ENCODE measurements at places on chromosomes 1 and 21. TPM values are rescaled to one million over a fixed set of nuclear protein-coding genes. Genes with fewer than 3 reads are reported as not detected.

FABP3 gene
- total RNA-seq, result 4.8 TPM

SPRR1A gene
- not detected for total RNA-seq

VWA5B1 gene
- total RNA-seq, result 1.5 TPM

AIM2 gene
- 1.1 TPM for total RNA-seq

RAB25 gene
- total RNA-seq, result 231 TPM

ITGB2 gene
- total RNA-seq, result 6.8 TPM

GNAT2 gene
- total RNA-seq, result not detected

GRCh38 chr1:62682531-62682930 is 5.7 kb downstream of the DOCK7 start:
- DNase-seq, result no peak

- DNase-seq, result no peak
Observed at GRCh38 chr1:96651517-96651916, 70.1 kb upstream of the PTBP2 start.

DNA sequence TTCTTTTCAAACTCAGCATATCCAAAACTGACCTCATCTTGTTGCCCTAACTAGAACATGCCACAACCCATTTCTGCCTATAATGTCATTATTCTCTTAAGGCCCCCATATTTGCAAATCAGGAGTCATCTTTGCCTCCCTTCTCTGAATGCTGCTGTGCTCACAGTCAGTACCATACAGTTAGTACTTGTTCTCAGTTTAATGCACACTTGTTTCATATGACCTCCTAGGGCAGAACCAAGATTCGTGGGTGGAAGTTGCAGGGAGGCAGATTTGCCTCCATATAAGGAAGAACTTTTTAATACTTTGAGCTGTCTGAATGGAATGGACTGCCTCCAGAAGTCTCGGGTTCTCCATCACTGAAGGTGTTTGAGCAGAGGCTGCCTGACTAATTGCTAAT is 9.2 kb downstream of the CAP1 start:
- no peak for DNase-seq

DNA sequence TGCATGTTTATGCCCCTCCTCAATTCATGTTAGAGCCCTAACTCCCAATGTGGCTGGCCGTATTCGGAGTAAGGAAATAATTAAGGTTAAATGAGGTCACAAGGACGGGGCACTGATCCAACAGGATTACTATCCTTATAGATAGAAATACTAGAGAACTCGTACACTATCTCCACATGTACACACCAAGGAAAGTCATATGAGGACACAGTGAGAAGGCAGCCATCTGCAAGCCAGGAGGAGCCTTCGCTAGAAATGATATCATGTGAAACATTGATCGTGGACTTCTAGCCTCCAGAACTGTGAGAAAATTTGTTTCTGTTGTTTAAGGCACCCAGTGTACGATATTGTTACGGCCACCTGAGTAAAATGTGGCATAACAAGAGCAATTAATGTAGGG is 79.7 kb downstream of the FAF1 start:
- DNase-seq, result no peak

- DNase-seq, result no peak
Observed at GRCh38 chr1:218866507-218866906, 307.2 kb upstream of the LYPLAL1 start.

DNA sequence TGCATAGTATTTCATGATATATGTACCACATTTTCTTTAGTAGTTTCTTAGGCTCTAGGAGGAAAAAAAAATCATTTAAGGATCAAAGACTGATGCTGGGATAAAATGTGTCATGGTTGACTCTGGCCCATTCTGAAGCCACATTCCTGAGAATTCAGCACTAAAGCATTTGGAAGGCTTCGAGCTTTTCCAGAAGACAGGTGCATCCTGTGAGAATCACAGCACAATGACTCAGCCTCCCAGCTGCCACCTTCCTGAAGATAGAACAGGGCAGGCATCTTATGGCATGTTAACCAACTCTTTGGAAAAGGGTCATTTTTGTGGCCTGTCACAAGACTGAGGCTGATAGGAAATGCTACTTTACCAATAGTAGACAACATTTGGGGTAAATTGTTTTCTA is 359.9 kb downstream of the PCP4 start:
- no peak for DNase-seq

- DNase-seq, result no peak
Observed at GRCh38 chr1:183685112-183685713, 32.1 kb upstream of the APOBEC4 start.

DNA sequence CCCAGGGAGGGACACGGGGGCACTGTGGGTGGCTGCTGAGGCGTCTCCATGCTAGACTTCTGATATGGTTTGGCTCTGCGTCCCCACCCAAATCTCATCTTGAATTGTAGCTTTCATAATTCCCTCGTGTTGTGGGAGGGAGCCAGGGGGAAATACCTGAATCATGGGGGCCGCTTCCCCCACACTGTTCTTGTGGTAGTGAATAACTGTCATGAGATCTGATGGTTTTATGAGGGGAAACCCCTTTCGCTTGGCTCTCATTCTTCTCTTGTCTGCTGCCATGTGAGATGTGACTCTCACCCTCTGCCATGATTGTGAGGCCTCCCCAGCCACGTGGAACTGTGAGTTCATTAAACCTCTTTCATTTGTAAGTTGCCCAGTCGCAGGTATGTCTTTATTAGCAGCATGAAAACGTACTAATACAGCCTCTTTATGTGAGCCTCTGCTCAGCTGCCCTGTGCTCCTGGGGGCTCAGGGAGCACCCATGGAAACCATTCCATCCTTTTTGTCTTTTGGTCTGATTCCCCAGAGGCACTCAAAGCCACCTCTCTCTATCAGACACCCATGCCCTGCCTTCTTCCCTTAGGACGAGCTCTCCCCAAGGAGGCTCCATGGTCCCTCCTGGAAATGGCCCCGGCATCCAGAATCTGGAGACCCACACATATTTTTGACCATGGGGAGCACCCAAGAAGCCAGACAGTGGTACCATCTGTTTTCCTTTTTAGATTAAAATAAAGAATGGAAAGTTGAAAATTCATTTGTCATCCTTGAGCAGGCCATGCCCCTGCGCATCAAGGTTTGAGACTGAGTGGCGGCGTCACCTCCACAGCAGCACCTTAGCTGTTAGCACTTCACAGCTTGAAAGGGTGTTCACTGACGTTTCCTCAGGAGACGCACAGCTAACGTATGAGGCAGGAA is 65.9 kb upstream of the FAM20B start:
- no peak for DNase-seq

DNA sequence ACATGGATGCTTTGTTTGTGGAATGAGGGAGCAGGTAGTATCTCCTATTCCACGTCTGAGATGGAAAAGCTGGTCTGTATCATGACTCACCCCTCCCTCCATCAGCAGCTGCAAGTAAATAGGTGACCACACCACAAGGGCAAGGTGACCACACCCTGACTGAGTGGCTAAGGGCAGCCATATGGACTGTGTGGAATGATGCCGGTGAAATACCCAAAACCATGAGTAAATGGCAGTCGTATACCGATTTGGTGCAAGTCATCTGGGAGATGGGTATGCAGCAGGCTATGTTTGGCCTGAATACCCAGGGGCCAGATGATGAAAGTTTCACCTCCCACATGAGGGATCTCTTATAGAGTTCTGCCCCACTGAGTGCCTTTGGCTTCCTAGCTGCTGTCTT is 15.8 kb upstream of the UBE2U start:
- DNase-seq, result no peak

GRCh38 chr1:160131803-160132565 is 16.4 kb downstream of the ATP1A2 start:
- peak; percentile 31 for DNase-seq

- DNase-seq, result peak; percentile 81
Observed at GRCh38 chr1:89843273-89844130, 22.7 kb downstream of the LRRC8D start.

GRCh38 chr1:40371707-40372258 is 1.7 kb upstream of the SMAP2 start:
- DNase-seq, result no peak

DNA sequence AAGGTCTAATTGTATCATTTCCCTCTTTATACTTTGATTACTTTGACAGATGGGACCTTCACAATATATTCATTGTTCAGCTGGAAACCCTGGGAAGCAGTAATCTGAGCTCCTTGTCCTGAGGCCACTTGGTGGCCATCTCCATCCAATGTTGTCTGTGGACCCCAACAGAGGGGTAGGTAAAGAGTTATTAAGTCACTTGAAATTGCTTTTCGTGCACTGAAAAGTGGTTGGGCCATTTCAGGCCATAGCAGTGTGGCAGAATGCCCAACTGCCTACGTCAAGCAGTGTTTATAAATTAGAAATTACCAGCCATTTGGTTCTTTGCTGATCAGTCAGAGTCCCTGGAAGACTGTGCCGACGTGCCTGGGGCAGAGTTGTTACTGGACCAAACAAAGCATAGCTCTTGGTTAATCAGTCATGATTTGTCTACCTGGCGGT is 308.3 kb upstream of the USP25 start:
- no peak for DNase-seq

DNA sequence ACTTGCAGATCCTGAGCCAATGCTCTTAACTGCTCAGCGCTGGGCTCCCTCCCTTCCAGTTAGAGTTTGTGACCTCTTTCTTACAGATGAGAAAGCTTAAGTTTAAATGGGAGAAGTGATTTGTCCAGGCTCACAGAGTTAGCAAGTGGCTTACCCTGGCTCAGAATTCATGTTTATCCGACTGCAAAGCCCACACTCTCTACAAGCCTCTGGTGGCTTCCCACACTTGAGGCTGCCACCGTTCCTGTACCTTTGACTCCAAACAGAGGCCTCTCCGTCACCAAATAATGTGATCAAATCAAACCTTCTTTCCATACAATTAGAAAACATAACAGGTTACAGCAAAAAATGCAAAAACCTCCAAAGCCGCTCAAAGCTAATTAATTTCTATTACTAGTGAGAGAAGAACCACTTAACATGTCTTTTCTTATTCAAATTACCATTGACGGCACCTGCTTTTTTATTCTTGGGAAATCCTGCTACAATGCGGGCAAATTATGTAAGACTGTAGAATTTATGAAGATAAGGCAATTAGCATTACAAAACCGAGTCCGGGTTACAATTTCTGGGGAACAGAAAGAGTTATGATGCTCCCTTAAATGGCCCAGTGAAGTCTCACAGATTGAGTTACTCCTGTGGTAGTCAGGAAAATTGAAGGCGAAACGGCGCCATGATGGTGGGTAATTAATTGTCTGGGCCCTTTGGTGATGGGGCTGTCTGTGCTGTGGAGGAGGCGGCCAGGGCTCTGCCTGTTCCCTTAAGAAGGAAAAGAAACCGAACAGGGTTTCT is 324.3 kb upstream of the POU3F1 start:
- DNase-seq, result no peak

DNA sequence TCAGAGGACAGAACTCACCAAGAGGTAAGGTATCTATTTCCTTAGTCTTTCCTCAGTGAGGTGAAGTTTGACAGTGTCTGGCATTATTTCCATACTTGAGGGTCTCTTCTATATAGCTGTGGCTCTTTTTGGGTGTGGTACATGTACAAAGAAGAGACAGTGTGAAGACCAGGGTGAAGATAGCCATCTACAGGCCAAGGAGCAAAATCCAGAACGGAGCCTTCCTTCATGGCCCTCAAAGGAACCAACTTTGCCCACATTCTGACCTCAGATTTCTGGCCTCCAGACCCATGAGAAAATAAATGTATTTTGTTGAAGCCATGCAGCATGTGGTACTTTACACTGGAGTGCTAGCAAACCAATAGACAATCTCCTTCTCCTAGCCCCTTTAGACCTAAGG is 858.5 kb upstream of the B3GALT2 start:
- no peak for DNase-seq

DNA sequence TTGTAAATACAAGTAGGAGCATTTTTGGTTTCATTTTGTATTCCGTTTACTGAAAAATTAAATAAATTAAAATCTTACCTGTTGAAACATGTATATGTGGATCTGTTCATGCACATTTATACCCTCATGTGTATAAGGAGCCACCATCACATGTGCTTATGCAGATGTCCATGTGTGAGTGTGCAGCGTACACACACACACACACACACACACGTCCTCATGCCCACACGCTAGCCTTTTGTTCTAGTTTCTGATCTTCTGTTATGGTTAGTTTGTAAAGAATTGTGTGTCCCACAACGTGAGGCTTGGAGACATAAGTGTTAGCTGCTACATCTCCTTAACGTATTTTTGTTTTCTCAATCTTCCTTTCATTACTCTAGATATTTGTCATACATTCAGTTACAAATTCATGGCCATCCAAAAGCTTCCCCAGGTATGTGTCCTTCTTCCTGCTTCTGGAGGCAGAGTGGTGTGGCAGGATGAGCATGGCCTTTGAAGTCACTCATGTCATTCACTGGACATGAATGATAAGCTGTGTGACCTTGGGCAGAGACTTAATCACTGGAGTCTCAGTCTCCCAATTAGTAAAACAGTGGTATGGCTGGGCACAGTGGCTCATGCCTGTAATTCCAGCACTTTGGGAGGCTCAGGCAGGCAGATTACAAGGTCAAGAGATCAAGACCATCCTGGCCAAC is 54.6 kb downstream of the TENT5C start:
- DNase-seq, result no peak

- no peak for DNase-seq
Observed at GRCh38 chr1:53277326-53277725, 39.0 kb upstream of the MAGOH start.

GRCh38 chr1:75208862-75209261 is 74.7 kb downstream of the LHX8 start:
- no peak for DNase-seq

GRCh38 chr1:50237056-50237455 is 128.3 kb downstream of the ELAVL4 start:
- no peak for DNase-seq

DNA sequence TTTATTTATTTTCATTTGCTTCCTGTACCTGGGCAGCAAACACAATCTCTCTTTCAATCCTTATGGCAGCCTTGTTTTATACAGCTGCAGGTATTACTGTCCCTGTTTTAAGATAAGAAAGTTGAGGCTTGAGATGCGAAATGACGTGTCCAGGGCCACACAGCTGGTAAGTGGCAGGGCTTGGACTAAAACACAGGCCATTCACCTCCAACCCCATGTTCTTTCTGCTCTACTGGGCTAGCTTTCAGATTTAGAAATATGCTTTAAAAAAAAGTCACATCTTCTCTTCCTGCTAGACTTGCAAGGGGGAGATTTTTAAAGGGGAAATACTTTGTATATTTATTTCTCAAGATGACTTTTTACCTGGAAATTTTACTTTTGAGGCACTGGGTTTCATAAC is 62.8 kb downstream of the CNST start:
- no peak for DNase-seq

DNA sequence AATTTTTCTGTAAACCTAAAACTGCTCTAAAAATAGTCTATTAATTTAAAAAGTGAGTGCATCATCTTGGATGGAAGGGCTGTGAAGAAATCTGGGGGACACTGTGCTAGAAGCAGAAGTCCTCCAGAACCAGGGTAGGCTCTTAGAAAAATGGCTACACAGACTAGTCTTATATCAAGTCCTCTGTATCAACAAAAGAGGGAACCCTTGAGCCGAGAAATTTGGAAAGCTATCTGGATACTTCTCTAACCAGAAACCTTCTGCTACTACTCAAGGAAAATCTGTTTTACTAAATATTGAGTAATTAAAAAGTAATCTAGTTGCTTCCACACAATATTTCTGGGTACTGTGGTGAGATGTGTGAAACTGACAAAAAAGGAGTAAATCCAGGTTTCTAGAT is 92.1 kb downstream of the WDR3 start:
- DNase-seq, result no peak

GRCh38 chr1:169113613-169114119 is 7.2 kb downstream of the ATP1B1 start:
- peak; percentile 45 for DNase-seq

- no peak for DNase-seq
Observed at GRCh38 chr1:185435696-185436379, 118.8 kb upstream of the IVNS1ABP start.

GRCh38 chr1:164768619-164769018 is 209.6 kb downstream of the PBX1 start:
- no peak for DNase-seq

- no peak for DNase-seq
Observed at GRCh38 chr1:66283622-66284041, 250.3 kb upstream of the SGIP1 start.
